ENCODE measurements at places on chromosomes 5 and 9. TPM values are rescaled to one million over a fixed set of nuclear protein-coding genes. Genes with fewer than 3 reads are reported as not detected.

DNA sequence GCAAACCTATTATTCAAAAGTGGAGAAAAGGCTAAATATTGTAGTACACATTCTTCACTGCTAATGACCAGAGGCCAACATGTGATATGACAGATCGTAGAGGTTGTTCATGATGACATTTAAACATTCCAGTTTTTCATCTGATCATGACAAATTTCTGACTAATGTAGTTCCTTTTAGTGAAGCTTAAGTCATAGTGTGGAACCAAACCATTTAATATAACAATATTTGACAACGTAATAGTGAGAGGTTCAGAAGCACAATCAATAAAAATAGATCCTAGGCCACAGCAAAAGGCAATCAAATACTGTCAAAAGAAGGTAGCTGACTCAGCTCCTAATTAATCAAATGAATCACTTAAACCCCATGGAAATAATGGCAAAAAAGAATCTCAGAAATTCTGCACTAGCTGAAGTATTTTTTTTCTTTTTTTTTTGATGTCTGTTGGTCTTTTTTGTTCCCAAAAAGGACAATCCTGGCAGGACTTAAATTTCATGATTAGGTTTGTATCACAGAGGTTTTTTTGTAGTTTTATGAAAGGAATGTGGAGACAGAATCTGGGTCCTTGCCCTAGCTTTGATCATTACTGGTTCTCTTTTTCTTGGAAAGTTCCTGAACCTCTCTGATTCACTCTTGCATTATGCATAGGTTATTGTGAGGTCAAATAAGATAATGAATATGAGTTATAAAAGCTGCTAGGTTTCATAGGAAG lies 795.0 kb downstream of the DTWD2 start:
- no peak for DNase-seq

The RNF208 gene
- 1.7 TPM for total RNA-seq

DNA sequence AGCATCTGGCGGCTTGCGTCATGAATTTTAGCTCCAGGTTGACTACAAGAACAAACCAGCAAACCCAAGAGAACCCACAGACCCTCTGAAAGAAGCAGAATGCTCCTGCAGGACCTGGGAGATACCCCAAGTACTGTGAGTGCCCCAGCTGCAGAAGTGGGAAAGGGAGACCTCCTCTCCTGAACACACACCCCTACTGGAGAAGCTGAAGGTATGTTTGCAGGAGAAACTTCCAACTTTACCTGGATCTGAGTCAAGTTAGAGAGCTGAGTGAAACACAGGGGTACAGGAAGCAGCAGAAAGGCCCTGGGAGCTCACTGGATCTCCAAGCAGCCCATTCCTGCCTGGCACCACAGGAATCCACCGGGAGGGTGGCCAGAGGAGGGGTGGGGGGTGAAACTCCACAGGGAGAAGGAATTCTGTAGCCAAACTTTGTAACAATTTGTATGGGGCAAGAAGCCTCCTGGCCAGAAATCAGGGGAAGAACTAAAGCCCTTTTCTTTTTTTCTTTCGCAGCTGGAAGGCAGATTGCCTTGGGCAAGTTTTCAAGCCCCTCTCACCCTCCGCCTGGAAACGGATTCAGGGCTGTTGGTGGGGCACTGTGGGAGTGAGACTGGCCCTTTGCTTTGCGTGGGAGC lies 576.2 kb downstream of the BNC2 start:
- no peak for DNase-seq

- peak; percentile 19 for DNase-seq
These were observed 19.8 kb downstream of the IL12B start for GRCh38 chr5:159310511-159310910.

The PDE6A gene
- not detected for total RNA-seq

DNA sequence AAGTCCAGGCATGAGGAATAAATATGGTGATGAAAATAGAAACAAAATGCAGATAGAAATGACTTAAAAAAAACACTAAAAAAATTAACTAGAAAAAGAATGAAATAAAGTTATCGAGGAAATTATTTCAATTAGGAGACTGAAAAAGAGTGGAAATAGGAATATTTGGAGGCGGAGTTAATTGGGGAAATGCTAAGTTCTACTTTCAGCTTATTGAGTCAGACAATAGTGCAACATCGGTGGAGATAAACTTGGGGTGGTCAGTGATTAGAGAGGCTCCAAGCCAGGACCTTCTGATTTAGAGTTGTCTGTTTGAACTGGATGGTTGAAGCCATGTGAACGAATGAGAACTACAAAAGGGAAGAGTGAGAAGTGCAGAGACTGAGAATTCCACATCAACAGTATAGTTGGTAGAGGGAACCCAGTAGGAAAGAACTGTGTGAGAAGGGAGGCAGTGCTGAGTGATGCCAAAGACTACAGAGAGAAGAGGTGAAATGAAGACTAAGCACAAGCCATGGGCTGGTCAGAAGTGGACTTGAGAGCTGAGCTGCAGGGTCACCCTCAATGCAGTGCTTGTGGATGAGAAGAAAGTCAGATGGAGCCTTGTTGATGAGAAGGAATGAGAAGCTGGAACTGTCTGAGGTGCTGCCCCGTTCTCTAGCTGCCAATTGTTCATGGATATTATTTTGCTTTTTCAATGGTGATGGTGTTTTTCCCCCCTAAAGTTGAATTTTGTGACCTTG lies 160.7 kb downstream of the ICE1 start:
- no peak for DNase-seq

The EXOSC2 gene
- total RNA-seq, result 26.5 TPM

DNA sequence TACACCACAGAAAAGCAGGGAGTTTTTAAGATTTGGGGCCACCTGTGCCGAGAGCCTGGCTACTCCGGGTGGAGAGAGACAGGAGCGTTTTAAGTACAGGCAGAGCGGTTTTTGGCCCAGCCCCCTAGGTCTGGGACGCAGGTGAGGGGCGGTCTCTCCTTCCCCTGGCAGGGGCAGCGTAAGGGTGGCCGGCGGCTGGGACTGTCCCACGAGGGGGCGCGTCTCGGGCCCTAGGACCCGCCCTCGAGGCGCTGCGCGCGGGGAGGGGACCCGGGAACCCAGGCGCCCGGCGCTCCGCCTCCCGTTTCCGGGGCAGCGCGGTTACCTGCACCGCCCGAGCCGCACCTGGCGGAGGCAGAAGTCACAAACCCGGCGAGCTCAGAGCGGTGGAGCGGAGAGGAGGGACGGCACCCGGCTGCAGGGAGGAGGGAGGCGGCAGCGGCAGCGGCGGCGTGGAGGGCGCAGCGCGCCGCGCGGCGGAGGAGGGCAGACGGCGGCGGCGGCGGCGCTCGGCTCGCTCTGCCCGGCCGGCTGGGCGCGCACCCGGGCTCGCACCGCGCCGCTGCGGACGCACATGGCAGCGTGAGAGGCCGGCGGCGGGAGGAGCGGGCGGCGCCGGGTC lies at the start of gene WWC1:
TSS of gene WWC1 (plus strand) at position 304 of the 622 bp plus-strand sequence. CDS start 508 bp downstream, outside the sequence.
- peak; percentile 92 for DNase-seq

The SLC6A19 gene
- total RNA-seq, result not detected

The PCDHGA7 gene
- not detected for total RNA-seq

DNA sequence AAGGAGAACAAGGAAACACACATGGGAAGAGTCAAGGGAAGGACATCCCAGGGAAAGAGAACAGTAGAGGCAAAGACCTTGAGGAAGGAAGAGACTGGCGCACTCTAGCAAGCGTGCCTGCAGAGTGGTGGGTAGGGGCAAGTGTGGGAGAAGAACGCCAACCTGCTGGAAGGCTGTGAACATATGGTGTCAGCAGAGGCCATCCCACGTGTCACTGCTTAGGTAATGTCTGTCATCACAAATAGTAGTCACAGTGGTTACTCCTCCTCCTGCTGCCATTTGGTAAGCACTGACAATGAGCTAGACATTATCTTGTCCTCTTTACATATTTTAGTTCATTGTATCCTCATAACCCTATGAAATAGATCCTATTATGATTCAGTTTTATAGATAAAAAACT lies 206.4 kb upstream of the TRIM32 start:
- no peak for DNase-seq

- DNase-seq, result no peak
These were observed 3.5 kb downstream of the TXNDC8 start for GRCh38 chr9:110334183-110334582.

GRCh38 chr9:69970001-69970533 lies 73.6 kb upstream of the MAMDC2 start:
- DNase-seq, result no peak

The SPINK7 gene
- not detected for total RNA-seq

GRCh38 chr9:118567861-118568260 lies 801.4 kb downstream of the BRINP1 start:
- no peak for DNase-seq

DNA sequence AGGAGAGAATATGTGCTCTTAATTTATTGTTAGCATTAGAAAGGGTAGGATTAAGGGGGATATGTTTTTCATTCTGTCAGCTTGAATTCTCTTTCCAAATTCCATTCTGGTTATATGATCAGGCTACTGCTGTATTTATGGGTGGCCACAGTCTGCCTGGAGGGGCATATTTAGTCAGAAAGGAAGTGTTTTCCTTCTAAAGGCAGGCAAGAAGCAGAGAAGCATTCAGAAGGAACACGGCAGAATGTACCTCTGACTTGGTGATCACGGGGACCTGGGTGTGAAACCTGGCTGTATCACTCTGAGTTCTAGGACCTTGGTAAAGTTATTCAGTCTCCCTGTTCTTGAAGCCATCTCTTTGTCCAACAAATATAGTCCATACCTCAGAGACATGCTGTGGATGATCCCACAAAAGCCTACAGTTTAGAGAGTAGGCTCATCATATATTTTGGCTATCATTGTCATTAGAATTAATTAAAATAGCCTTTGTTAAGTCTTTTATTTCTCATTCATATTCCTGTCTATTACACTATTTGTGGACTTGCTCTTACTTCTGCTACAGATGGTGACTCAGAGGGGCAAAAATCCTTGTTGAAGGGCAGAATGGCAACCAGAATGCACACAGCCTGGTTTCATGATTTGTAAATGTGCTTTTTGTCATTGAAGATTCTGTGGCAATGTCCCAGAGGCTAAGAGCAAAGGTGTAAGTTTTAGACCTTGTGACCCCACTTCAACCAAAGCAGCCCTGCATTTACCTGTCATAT lies 2.7 kb downstream of the TNC start:
- DNase-seq, result no peak

The AHRR gene
- total RNA-seq, result 5.4 TPM

- no peak for DNase-seq
These were observed 29.6 kb downstream of the SAR1B start for GRCh38 chr5:134603059-134603458.

The CMBL gene
- 12.9 TPM for total RNA-seq

- DNase-seq, result peak; percentile 71
These were observed 138.3 kb upstream of the SMIM23 start for GRCh38 chr5:171647043-171647903.

The TRIM41 gene
- 37.9 TPM for total RNA-seq

The SNCAIP gene
- not detected for total RNA-seq

The PCDHGA5 gene
- total RNA-seq, result 0.13 TPM

GRCh38 chr9:27765266-27766072 lies 192.2 kb upstream of the C9orf72 start:
- no peak for DNase-seq

DNA sequence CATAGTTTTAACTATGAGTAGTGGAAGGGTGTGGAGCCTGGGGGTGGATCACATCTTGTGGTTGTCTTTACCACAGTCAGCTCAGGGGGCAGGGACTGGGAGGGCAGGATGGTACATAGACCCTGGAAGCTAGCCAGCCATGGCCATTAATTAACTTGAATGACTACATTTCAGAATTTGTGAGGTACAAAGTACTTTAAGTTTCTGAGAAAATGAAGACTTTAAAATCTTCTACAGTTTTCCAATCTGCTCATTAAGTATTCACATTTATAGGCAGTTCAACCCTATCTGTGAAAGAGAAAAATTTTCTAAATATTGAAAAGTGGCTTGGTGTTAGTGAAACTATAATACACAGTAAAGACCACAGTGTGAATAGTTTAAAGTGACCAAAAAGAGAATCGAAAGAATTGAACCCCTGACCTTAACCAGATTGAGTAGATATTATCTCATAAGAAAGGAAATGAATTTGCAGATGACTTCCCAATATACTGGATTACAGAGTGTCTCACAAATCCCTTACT lies 234.2 kb upstream of the MEF2C start:
- peak; percentile 83 for DNase-seq

DNA sequence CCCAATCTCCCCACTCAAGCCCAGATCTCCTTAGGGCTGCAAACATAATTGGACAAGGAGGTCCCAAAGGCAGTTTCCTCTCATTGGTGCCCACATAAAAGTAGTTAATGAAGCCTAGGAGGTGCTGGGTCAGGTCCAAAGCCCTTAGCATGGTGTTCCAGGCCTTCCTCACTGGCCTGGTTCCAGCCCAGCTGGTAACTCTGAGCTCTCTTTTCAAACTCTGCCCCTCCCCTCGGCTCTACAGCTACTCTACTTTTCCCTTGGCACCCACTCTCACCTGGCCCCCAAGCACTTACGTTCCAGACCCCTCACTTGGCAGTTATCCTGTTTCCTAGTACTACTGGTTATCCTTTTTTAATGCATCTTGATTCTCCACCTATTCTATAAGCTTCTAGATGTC lies 9.9 kb downstream of the SEPTIN8 start:
- no peak for DNase-seq

GRCh38 chr5:173886150-173886549 lies 2.0 kb upstream of the CPEB4 start:
- DNase-seq, result no peak

- DNase-seq, result peak; percentile 53
These were observed 2.2 kb downstream of the GABRB2 start for GRCh38 chr5:161544350-161544765.

- no peak for DNase-seq
These were observed 184.4 kb upstream of the OR13F1 start for GRCh38 chr9:104319685-104320084.

- DNase-seq, result peak; percentile 59
These were observed 232.6 kb downstream of the EPB41L4A start for GRCh38 chr5:112186401-112186990.
